ENCODE measurements at places on chromosomes 2 and 18.

GRCh38 chr2:75491129-75491753 is 69.5 kb downstream of the EVA1A start:
- DNase-seq: no peak

GRCh38 chr18:32879497-32879896 is 106.7 kb upstream of the KLHL14 start:
- DNase-seq: no peak

DNA sequence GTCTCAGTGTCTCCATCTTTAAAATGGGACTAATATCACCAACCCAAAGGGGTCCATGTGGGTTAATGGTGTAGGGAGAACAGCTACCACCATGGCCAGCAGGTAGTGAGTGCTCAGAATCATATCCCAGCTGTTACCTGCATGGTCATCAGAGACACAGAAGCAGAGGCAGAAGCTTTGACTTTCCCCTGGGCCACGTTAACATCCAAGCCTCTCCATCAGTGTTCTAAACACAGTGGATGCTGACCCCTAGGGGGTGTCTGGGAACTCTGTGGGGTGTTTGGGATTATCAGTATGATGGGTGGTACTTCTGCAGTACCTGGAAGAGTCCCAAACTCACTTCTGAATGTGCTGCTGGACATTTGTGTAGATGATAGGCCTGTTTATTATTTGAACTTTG is 93.6 kb downstream of the GYPC start:
- peak; percentile 14 for DNase-seq

DNA sequence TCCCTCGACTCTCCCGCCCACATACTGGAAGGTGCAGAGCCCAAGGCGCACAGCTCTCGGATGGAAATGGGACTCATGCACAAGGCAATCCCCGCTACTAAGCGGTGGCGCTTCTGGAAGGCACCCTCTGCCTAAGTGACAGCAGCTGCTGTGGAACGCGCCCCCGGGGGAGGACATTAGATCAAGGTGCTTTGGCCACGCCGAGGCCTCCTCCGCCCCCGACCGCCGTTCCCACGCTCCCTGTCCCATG is 202 bp downstream of the MCEE start:
- no peak for DNase-seq

GRCh38 chr2:174716785-174717184 is 47.5 kb downstream of the CHRNA1 start:
- no peak for DNase-seq

- DNase-seq: no peak
Measured at GRCh38 chr2:217947383-217948350, 55.1 kb downstream of the TNS1 start.

- DNase-seq: no peak
Measured at GRCh38 chr2:24105816-24106215, 17.3 kb downstream of the PFN4 start.

All from CD4-positive, alpha-beta T cell (primary cell).